ENCODE measurements at places on chromosomes 3 and 15.

DNA sequence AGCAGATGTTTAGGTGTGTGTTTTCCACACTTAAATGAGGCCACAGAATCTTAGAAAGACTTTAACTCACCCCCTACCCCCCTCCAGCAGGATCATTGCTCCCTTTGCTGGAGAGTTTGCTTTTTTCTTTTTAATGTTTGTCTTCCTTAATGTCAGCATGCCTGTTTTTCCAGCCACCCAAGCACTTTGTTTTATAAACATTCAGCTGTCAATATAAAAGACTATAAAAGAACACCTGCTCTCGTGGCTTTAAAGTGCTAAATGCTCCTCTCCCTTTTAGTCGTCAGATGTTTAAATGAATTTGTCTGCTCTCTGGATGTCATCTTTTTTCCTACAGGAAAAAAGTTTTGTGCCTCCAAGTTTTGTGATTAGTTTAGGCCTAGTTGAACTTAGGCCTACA is 61.7 kb downstream of the SIDT1 start:
- no peak for DNase-seq

DNA sequence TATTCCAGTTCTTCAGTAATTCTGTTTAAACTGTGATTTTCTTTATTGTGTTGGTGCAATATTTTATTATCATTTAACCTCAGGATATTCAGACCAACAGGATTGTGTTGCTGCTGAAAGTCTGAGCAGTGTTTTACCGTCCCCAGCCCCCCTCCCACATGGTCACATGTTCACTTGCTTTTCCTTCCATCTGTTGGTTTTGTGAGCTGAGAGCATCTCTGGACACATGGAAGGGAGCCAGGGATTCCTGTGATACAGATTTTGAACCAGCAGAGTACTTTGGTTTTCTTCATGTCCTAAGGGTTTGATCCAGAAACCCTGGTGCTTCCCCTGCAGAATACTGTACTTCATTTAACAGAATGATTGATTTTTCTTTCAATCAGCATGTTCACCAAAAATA is 11.9 kb downstream of the ARRDC4 start:
- no peak for DNase-seq

DNA sequence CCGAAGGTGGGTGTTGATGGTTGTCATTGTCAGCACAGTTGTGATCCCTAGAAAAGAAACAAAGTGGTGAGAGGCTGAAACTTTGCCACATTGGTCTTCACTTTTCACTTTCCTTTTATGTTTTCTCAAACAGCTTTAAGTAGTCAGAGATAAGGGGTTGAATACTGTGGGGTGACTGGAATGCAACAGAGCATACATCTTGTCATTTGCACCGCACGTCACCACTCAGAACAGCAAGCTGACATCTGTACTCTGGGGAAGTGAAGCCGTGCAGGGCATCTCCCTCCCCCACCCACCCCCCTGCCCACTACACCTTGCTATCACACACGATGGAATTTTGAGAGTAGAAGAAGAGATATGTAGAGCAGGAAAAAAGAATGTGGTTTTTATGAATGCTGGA is 211.7 kb downstream of the GABRB3 start:
- DNase-seq: no peak

- no peak for DNase-seq
Measured at GRCh38 chr3:87219611-87220010, 7.5 kb upstream of the CHMP2B start.

DNA sequence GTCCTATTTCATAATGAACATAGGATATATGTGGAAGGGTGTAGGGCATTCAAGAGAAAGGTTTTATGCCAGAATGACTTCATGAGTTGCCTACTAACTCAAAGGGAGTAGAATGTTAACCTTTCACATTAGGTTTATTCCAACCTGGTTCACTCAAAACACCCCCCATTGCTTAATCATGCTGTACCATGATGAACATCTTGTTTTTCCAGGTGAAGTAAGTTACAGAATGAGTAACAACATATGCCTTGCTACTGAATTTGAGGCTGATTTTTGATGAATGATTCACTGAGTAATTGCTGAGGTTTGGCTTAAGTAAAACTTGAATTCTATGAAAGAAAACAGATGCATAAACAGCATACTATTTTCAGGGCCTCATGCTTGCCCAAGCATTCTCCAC is 5.9 kb upstream of the CLDN16 start:
- DNase-seq: no peak

DNA sequence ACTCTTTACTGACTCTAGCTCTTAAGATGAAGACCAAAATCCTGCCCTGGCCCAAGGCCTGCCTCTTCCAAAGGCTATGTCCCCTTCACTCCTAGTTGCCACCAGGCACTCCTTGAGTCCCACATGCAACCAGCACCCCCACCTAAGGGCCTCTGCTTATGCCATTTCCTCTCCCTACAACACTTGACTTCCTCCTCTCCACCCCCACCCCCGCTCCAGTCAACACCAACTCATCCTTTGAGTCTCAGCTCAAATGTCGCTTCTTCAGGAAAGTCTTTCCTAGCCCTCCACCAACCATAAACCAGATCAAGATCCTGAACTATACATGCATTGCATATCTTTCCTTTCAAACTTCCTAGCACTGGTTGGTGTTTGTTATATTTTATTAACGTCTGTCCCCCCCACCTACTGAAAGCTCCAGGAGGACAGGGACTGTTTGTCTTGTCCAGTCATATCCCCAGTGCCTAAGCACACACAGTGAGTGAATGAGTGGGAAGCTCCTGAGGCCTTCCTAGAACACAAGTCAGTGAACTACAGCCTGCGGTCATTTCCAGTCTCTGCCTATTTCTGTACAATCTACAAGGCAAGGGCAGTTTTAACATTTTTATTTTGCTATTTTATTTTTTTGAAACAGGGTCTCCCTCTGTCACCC is 7.3 kb downstream of the TBC1D2B start:
- no peak for DNase-seq

DNA sequence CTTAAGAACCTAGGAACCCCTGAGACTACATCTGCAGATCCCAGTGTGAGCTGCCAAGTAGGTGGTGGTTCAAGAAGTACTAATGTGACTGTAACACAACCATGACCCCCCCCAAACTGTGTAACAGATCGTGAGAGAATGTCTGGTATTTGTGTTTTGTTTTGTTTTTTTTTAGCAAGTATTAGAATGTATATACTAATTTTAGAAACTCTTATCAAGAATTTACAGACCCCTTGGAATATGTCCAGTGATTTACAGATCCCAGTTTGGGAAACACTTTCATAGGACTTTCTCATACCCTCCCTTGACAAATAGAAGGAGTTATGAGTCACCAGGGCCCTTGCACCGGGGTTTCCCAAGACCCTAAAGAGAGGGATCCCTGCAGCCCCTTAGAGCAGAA is 79.8 kb downstream of the SEMA5B start:
- DNase-seq: no peak

DNA sequence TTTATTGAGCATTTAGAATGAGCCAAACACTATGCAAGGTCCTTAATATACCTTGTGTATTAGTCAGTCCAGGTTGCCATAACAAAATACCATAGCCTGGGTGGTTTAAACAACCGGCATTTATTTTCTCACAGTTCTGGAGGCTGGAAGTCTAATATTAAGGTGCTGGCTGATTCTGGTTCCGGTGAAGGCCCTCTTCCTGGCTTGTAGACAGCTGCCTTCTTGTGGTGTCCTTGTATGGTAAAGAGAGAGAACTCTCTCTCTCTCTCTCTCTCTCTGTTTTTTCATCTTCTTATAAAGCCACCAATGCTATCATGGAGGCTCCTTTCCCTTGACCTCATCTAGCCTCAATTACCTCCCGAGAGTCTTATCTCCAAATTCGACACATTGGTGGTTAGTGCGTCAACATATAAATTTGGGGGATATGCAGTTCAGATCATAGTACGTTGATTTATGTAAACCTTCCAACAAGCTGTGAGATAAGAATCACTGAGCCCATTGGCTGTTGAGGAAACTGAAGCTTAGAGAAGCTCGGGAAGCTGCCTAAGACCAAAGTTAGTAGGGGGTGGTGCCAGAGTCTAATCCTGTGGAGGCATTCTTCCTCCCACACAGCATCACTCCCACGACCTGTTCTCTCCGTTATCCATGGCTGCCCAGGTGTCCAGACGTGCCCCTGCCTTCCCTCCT is 298.0 kb upstream of the PROK2 start:
- no peak for DNase-seq

DNA sequence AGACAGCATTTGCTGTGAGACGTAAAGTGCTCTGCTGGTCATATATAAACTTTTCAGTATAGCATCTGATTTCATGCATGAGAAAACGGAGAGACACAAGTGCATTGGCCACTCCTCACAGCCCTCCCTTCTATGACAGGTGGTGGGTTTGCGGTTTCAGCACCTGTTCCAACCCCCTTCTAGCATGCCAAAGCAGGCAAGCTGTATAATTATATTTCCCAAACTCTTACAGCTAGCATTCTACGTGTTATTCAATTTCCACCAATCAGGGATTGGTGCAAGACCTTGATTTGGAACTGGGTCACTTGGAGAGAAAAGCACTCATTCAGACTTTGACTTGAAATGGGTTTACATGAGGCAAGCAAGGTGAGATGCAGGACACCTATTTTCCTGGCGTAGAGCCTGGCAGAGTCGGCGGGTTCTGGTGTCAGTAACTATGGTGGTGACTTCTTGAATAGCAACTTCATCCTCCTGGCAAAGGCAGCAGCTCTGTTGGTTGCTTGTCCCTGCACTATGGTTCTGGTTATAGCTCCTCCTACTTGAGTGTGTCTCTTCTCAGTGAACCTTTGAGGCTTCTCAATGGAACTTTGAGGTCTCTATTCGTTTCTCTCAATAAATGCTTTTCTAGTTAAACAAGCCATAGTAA is 356.5 kb downstream of the TBL1XR1 start:
- DNase-seq: no peak

GRCh38 chr3:148697306-148698189 is at the start of gene AGTR1:
AGTR1 (plus strand) TSS chr3:148697903; CDS start chr3:148741036, 43,133 bp downstream.
- DNase-seq: no peak

- DNase-seq: no peak
Measured at GRCh38 chr3:44893097-44893496, 18.7 kb downstream of the TGM4 start.

DNA sequence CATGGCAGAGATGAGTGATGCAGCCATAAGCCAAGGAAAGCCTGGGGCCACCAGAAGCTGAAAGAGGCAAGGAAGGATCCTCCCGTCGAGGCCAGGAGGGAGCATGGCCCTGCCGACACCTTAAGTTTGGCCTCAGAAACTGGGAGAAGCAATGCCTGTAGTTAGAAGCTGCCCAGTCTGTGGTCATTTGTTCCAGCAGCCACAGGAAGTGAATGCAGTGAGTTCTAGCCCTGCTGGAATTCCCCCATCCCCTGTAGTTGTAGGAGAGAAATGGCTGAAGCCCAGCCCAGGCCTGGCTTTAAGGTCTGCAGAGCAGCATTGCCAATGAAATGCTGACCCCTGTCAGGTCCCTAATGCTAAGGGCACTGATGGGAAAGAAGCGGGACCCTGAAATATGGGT is 12.2 kb upstream of the CHSY1 start:
- no peak for DNase-seq

- no peak for DNase-seq
Measured at GRCh38 chr3:26703519-26703918, 80.9 kb downstream of the LRRC3B start.

- no peak for DNase-seq
Measured at GRCh38 chr3:150747886-150748683, 14.9 kb downstream of the SIAH2 start.

- peak; percentile 50 for DNase-seq
Measured at GRCh38 chr15:51736751-51737521, 519 bp downstream of the LYSMD2 start.

DNA sequence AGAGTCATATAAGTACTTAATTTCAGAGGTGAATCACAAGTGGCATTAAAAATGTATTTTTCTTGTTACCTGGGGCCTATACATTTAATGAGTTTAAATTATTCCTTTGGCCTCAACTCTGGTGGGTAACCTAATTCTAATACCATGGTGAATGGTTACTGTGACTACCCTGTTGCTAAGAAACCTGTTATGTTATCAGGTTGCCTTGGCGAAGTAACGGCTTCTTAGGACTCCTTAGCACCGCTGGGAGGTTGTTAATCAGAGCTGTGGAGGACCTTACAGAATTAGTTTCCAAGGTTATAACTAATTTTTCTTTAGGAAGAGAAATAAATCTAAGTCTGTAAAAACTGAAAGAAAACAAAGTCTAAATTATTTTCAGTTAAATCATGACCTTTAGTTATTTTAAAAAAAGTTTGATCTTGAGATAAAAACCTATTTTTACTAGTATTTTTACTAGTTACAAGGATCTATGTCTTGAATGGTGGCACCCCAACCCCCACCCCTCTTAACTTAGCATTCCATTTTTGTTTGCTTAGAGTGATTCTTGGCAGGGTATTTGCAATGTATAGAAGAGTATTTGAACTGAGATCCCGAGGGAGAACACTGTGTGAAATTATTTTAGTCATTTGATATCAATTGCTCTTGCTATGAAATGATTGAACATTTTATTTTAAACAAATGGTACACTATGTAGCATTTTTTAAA is 155.5 kb downstream of the FNDC3B start:
- no peak for DNase-seq

GRCh38 chr3:36380221-36381031 is at the start of gene STAC:
STAC (plus strand) TSS chr3:36380504; CDS start chr3:36380644, 140 bp downstream.
- DNase-seq: no peak

DNA sequence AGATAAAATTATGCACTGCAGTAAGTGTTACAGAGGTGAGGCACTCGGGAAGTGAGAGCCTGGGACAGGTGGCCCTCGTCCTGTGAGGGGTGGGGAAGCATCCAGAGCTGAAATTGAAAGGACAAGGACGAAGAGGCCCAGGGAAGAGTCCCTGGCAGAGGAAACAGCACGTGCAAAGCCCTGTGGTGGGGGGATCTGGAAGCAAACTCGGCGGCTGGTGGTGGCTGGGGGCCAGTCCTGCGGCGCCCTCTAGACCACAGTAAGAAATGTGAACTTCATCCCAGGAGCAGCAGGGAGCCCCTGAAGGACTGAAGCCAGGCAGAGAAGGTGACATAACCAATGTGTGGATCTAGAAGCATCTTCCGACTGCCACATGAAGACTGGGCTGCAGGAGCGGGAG is 42.8 kb downstream of the GRIP2 start:
- no peak for DNase-seq

GRCh38 chr3:33447958-33448357 is 7.8 kb upstream of the UBP1 start:
- DNase-seq: no peak

DNA sequence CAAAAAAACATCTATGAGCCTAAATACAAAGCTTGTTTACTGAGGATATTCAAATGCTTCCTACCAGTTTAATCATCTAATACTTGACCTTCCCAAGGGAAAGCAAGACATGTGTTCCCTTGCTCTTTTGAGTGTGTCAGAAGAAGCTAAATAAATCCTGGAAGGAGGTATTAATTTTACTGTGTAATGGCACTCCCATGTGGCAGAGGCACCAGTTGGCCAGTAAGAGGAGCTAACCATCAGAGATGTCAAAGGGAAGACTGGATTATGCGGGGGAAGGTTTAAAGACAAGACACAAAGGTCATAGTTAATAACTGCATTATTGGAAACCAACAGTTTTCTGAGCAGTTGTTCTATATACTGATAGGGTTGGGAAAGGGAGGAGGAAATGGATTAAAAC is 125.1 kb downstream of the SUCLG2 start:
- DNase-seq: no peak

GRCh38 chr3:127196466-127197299 is 3.8 kb downstream of the PRR23E start:
- DNase-seq: no peak

GRCh38 chr3:132660811-132661070 is 612 bp downstream of the UBA5 start:
- no peak for DNase-seq

GRCh38 chr15:98441599-98441998 is 206.7 kb upstream of the IGF1R start:
- no peak for DNase-seq

Measured in stimulated activated CD8-positive, alpha-beta memory T cell treated with anti-CD3 and anti-CD28 coated beads, Interleukin-7, amount 100 ng/mL, for 4 hours (primary cell).